ENCODE measurements at places on chromosomes 2 and 18.

GRCh38 chr2:121599963-121600651 is 49.2 kb downstream of the CLASP1 start:
- DNase-seq = no peak

DNA sequence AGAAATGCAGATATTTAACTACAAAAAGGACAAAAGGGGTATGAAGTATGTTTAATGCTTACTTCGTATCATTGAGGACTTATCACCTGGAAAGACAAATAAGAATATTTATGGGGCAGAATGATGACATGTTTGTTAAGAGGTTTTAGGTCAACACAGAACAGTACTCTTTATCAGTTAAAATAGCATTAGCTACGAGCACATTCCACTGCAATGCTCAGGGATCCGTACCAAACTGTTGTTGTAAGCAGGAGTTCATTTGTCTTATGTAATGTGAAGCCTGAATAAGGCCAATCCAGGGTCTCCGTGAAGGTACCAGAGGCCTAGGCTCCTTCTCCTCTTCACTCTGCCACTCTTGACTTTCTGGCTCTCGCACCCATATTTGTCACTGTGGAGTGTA is 465.7 kb upstream of the NRP2 start:
- DNase-seq = no peak

DNA sequence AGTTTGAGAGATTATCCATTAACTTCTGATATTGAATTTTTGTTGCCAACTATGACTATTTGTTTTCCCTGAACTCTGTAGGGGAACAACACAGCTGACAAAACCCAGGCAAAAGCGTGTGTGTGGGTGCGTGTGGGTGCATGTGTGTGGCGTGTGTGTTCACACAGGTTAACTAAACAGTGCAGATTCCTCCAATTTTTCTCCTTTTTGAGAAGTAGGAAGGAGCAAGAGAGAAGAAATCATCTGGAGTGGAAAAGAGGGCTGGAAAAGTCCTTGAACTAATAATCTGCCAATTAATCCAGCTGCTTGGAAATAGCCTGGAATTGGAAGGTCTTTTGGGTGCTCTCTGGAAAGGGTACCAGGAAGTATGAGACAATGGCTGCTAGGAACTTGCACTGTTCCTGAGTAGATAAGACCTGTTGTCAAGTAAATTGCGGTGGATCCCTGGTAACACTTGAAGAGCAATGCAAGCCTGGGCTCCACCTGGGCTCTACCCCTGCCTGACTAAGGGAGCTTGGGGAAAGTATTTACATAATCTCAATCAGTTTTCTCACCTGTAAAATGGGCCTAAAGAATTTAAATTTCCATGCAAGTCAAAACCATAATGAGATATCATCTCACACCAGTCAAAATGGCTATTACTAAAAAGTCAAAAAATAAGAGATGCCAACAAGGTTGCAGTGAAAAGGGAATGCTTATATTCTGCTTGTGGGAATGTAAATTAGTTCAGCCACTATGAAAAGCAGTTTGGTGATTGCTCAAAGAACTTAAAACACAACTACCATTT is 40.5 kb upstream of the IL1R1 start:
- DNase-seq = no peak

- DNase-seq = no peak
Measured at GRCh38 chr2:83689402-83689801, 769.7 kb downstream of the SUCLG1 start.

GRCh38 chr2:21740484-21740883 is 616.7 kb downstream of the TDRD15 start:
- no peak for DNase-seq

GRCh38 chr2:119208791-119209203 is 14.8 kb upstream of the STEAP3 start:
- no peak for DNase-seq

DNA sequence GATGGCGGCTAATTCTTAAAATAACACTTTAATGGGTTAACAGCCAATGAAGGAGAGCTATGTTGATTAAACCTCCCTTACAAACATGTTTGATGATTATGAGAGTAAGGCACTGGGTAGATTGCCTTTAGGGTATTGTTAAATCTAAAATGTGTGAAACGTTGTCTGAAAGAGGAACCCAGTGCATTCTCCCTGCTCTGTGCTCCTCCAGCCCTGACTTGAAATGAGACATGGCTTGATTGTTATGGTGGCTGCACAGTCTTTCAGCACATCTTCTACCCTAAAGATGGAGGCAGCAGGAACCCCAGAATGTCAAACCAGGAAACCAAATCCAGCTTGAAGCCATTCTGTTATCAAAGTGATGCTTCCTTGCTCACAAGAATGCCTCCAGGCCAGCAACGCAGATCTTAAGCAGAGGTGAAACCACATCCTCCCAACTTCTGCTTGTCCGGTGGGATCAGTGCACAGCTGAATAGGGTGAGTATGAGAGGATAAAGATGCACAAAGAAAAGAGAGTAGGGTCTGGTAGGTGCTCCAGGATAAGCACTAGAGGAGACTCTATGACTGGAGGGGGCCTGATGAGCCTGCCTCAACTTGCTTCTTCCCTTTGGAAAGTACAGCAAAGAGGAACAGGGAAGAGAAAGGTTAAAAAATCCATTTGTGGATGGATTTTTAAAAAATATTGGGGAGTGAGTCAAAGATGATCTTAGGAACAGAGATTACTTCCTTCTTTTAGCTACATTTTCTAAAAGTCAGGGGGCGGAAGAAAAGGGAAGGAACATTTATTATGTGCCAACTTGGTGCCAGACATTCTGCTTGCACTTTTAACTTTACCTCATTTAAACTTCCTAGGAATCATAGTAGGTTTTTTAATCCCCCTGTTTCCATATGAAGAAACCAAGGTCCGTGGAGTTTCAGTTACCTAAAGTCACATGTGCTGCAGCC is 523.0 kb downstream of the TXNL1 start:
- no peak for DNase-seq

Measured in HuH-7.5 (cell line).